ENCODE measurements at places on chromosomes 1 and 21.

DNA sequence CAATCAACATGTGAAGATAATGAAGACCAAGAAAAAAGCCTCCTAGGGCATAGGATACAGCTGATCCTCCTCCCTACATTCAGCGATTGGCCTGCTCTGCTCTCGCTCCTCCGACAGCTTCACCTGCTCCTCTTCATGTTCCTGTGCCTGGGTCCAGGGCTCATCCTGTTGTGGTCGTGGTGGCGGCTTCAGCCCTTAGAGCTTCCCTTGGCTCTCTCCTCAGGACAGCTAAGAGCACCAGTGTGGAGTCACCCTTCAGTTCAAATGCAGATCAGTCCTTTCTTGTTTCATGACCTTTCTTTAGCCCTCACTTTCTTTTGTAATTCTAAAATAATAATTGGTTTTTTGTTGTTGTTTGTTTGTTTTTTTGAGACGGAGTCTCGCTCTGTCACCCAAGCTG, 18.7 kb downstream of the CNN3 start:
- no peak for DNase-seq

GRCh38 chr1:25811384-25812082, 8.2 kb upstream of the MTFR1L start:
- no peak for DNase-seq

GRCh38 chr1:48396208-48396607, 75.8 kb downstream of the SPATA6 start:
- no peak for DNase-seq

DNA sequence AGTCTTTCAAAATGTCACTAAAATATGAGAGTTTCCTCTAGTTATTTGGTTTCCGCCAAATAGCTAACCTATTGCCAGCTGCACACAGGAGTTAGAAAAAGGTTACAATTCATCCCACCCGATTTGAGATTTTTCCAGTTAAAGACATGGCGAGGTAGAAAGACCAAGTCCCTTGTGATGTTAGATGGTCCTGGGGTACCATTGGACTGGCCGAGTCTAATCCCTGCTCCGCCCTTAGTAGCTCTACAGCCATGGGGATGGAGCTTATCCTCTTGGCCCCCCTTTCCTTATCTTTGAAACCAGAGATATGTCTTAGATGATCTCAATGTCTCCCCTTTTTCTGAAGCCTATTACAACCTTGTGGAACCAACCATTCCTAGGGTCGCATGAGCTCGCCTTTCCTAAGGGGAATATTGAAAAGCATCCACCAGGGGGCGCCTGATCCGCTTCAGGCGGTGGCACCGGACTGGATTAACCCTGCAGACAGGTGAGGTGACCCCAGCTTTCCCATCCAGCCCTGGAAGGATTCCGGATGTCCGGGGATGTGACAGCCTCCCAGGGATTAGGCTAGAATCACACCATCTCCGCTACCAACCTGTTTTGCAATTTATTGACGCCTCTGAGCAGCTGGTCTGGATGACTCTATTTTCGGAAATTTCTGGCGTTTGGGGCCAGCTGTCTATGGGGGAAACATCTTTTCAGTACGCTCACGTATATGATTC, 68.3 kb upstream of the SIM2 start:
- DNase-seq: peak; percentile 61

DNA sequence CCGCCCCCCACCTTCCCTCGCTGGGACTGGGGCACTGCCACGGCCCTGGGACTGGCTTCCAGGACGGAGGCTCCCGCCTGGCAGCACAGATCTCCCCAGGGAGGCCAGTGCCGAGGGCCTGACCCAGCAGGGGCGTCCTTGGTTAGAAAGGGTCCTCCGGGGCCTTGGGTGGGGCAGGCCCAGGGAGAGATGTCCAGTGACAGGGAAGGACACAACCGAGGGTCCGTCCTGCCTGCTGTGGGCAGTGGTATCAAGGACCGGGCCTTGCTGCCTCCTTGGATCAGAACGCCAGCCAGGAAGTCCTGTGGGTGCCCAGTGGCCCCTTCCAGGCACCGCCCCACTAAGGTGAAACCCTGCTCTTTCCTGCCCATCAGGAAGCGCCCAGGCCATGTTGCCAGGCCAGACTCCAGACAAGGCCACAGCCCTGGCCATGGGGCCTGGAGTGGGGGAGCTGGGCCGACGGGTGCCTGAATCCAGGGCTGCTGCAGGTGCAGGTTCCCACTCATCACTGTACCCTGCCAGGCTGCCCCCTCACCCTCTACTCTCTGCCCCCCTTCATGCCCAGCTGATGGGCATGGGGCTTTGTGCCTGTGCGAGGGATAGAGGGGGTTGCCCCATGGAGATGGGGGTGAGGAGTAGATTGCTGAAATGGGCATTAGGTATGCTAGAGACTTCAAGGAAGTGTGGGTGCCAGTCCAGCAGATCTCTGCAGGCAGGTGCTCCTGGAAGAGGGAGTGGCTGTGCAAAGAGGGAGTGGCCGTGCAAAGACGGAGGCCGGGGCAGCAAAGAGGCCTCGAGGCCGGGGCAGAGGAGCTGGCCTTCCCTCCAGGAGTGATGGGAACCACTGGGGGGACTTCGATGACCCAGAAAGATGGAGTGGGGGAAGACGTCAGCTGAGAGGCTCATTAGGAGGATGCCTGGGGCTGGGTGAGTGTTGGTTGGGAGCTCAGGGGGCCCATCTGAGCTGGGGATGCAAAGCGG, 2.2 kb upstream of the PRKCZ start:
- no peak for DNase-seq

- no peak for DNase-seq
Measured at GRCh38 chr21:16388911-16389560, 659.3 kb downstream of the USP25 start.

GRCh38 chr1:204791453-204792353, 79.0 kb upstream of the NFASC start:
- DNase-seq: peak; percentile 75

DNA sequence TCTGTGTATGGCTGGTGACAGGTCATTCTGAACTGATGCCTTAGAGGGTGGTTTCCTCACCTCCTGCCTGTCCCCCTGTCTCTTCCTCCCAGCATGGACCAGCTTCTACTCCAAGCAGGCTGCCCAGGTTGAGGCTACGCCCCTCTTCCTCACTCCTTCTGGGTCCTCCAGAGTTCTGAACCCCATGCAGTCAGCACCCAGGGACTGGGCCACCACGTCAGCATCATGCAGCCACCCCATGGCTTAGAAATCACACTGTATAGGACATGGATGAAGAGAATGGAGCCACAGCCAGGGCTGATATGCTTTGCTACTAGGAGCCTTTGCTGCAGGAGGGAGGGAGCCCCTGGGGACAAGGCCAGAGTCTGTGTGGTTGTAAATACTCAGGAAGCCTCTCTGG, 8.3 kb downstream of the FOXO6 start:
- DNase-seq: no peak

DNA sequence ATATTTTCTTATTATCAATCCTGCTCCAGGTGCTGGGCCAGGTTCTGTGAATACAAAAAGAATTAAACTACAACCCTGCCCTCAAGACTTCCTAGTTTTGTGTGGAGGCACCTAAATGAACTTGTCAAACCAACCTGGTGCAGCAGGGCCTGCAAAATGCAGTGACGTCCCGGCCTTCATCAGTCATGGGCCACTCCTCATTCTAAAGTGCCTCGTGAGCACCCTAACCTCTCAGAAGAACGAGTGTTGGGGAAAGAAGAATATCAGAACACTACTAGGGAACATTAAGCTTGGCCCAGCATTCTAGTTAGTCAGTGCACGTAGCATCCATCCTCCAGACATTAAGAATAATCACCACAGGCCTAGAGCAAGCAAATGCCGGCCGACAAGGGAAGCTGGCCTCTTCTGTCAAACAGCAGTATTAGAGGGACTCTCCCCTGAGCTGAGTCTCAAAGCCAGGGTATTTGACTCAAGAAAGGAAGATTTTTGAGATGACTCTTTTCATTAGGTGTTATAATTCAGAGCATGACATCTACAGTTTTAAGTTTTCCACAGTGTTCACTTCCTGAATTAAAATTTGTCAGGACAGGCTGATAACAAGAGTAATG, 137.9 kb downstream of the SLC45A1 start:
- no peak for DNase-seq

GRCh38 chr21:31846690-31847089, 26.1 kb upstream of the HUNK start:
- DNase-seq: no peak

DNA sequence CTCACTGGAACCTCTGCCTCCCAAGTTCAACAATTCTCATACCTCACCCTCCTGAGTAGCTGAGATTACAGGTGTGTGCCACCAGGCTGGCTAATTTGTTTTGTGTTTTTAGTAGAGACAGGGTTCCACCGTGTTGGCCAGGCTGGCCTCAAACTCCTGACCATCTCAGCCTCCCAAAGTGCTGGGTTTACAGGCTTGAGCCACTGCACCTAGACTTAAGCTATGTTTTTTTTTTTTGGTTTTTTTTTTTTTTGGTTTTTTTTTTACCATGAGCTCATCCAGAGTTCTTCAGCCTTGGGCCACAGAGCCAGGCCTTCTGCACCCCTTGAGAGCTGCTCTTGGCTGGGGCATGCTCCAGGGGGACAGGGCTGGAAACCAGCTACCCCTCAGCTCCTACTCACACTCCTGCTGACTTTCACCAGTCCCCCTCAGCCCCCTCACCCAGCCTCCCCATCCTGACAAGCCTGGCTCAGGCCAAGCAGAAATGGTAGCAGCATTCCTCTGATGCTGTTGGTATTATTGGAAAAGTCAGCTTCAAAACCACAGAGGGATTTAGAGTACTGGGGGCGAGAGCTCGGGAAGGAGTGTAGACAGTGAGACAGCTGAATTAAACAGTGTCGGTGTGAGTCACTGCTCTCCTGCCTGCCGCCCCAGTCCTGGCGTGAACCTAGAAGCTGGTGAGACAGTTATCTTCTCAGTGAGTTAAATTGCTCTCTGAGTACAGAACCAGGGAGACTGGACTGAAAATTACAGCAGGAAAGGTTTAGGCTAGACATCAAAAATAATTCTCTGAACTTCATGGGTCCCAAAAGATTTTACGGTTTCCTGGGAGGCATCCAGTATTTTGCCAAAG, 63.7 kb downstream of the NAV1 start:
- DNase-seq: no peak

- no peak for DNase-seq
Measured at GRCh38 chr1:93700532-93701469, 19.2 kb upstream of the BCAR3 start.
